ENCODE measurements at places on chromosomes 4 and X.

- DNase-seq, result no peak
These were observed 102.7 kb upstream of the TBC1D9 start for GRCh38 chr4:140858897-140859296.

DNA sequence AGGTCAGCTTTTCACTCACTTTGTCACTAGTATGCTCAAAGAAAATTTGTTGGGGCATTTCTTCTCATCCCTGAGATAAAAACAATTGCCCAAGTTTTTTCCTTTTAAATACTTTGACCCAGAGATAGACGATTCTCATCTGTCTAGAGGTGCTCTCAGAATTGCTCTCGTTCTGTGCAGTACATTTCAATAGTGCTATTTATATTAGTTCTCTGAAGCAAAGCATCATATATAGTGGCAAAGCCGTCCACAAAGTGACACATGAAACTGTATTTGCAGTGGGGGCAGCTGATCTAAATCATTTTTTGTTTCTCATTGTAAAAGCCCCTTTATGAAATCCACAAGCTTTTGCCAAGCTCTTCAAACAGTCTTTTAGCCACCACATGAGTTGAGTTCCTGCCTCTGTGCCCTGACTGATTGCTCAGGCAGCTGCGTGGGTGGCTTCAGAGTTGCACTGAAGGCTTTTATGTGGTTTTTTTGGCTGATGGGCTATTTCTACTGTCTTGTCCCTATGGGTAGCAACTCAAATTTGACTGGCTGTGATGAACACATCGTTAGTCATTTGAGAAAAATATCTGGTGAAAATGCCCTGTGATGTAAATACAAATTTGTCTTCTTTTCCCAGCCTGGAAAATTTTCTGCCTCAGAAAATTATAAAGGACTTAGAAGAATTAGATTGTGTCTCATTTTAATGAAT is 119.1 kb upstream of the OTUD4 start:
- DNase-seq, result peak; percentile 81

- no peak for DNase-seq
These were observed 36.4 kb downstream of the QDPR start for GRCh38 chr4:17475481-17475880.

DNA sequence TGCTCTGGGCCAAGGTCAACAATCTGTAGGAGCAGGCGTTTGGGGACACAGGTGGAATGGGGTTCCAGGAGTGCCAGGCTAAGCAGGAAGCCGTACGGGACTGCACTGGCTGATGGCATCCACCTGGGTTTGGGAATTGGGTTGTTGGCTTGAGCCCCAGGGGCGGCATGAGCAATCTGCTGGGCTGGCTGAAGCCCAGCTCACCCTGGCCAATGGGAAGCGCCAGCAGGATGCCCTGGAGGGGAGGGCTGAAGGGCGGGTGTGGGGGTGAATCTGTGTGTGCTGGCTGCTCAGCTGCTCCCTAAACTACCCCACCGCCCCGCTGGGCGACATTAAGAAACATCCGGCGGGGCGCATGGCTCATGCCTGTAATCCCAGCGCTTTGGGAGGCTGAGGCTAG is 8.9 kb upstream of the RGS12 start:
- DNase-seq, result no peak

- no peak for DNase-seq
These were observed 77.3 kb upstream of the TMEM164 start for GRCh38 chrX:109925656-109926055.

GRCh38 chrX:52166840-52167239 is 17.8 kb upstream of the MAGED4 start:
- DNase-seq, result no peak

DNA sequence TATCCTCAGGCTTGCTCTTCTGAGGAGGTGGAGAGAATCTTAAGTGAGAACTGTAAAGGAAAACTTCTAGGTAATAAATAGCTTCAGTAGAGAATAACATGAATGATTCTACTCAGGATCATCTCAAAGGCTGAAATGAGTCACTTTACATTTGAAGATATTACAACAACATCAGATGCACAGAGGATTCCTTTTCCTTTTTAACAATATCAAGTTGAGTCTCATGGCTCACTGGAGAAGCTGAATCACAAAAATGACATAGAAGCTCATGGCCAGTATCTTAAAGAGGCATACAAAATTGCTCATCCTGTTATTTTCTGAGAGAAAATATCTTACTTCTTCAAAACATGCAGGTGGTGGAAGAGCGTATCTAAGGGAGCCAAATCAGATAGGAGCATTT is 72.5 kb upstream of the EMCN start:
- no peak for DNase-seq

GRCh38 chrX:77398330-77398954 is 48.7 kb upstream of the FGF16 start:
- DNase-seq, result no peak

DNA sequence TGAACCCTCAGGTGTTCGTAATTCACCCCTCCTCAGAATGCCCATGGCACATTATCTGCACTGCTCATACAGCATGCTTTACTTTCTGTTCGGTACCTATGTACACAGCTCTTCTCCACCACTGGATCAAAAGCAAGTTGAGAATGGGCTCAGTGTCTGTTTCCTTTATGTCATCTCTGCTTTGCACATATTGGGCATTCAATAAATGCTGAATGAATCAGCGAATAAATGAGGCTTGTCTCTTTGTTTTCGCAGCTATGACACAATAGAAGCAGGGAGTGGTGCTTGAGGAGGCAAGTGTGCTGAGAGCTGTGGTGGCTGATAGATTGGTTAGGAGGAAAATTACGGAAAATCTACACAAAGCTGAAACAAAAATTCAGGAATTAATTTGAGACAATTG is 109.1 kb upstream of the VMA21 start:
- DNase-seq, result no peak

GRCh38 chrX:2316534-2316933 is 184.2 kb downstream of the DHRSX start:
- no peak for DNase-seq

- no peak for DNase-seq
These were observed 2.9 kb downstream of the IDH3G start for GRCh38 chrX:153791104-153791852.

GRCh38 chrX:80432441-80432840 is 12.2 kb downstream of the TENT5D start:
- DNase-seq, result no peak

DNA sequence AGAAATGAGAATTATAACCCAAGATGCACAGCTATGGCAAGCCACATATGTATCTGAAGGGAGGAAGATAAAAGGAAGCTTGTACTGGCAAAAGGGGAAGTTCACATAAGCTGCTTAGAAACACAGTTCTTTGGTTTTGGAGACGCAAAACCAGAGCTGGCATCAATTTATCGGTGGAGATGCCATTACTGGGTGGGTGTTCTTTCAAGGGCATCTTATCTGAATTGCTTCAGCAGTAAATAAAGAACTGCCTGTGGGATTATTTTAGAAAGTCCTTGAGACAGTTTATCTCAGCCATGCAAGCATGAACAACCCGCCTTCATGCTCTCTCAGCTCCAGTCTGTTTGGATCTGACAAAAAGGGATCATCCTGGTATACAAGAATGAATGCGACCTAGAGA is 60.8 kb downstream of the DDX60 start:
- DNase-seq, result no peak

- no peak for DNase-seq
These were observed 7.3 kb upstream of the NSG1 start for GRCh38 chr4:4379540-4380087.

- DNase-seq, result no peak
These were observed 61.5 kb downstream of the AMOT start for GRCh38 chrX:112779139-112779538.

DNA sequence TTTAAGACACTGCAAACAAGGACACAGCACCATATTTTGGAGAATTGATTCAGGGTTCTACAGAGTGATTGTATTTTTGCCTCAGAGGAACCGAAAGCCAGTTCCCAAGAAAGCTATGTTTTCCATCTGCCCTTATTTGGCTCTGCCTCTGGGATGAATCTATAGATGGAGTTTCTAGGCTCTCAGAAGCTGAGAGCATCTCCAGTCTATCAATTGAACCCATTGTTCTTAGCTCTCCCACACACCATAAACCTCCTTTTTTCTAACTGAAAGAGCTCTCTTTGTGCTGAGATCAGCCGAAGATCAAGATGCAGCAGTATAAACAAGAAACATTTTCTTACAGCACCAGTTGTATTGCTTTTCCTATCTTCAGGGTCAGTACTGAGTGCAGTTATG is 16.9 kb downstream of the PLP1 start:
- no peak for DNase-seq

DNA sequence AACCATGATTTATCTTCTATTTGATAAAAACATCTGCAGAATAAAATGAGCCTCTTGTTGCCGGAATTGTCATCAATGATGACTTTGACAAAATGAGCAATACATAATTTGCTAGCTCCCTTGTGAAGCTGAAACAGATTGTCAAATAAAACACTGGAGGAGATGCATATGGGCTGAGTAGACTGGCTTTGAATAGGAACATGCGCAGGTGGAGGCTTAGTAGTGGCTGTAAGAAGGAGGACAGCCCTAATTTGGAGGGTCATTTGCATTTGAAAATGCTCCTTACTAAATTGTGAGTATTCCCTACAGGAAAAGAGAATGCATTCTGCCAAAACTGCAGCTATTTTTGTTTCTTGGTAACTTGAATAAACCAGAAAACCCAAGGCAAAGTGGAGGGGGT is 329.1 kb downstream of the PPARGC1A start:
- no peak for DNase-seq

DNA sequence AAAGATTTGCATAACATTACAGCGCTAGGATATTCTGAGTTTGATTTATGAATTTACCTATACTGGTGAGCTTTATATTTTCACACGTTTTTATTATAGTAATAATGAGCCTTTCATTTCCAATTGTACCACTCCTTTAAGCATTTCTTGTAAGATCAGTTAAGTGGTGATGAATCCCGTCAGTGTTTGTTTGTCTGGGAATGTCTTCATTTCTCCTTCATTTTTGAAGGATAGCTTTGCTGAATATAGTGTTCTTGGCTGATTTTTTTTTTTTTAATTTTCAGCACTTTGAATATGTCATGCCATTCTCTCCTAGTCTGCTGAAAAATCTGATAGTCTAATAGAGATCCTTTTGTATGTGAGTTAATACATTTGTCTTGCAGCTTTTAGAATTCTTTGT is 70.1 kb downstream of the IL15 start:
- no peak for DNase-seq

Measured in stimulated activated CD4-positive, alpha-beta T cell treated with anti-CD3 and anti-CD28 coated beads, Interleukin-4, amount 100 ng/mL, for 24 hours (primary cell).